WTC11 (cell line): ENCODE measurements at places on chromosomes 5 and 9.

DNA sequence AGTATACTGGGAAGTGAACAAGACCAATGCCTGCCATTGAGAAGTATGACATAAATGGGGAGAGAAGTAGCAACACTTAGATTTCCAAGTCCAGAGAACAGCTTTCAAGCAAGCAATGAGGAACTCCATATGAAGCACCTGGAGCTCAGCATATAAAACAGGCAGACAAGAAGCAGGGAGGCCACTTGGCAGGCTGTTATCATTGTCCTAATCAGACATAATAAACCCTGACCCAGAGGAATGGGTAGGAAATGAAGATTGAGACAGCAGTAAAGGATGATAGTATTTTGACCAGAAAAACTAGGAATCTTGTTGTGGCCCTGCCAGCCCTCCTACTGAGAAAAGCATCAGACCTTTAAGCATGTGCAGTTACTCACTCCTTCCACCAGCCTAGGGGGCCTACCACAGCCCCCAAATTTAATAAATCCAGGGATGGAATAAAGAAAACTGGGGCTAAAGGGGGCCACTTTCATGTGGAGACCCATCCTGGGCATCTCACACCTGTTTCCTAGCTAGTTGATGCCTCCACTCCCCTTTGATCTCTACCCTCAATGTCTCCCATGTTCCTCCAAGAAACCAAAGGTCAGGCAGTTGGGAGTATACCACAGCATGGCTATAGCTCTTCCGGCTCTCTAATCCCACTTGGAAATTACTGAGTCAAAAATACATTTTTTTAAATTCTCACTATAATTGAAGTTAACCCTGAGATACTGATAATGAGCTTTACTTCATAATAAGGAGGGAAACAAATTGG, 135.1 kb downstream of the SIL1 start:
- no peak for DNase-seq

DNA sequence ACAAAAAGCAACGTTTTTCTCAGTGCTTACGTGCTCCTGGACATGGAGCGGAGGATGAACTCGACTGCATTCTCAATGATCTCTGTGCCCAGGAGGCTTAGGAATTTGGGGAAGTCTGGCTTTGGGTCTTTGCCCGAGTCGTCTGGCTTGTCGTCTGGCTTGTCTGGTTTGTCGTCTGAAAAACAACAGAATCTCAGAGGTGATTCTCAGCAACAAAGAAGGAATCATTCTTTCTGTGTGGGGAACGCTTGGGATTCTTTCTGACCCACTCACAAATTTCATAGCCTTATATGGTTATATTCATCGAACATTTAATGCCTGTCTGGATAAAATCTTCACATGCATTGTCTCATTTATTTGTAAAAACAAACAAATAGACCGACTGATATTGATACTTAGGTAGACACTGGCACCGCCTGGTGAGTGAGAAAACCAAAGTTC, 4.7 kb downstream of the C5orf46 start:
- no peak for DNase-seq

- DNase-seq, result peak; percentile 65
Measured at GRCh38 chr5:14628346-14628745, 36.2 kb upstream of the OTULIN start.

- no peak for DNase-seq
Measured at GRCh38 chr9:136036050-136036449, 59.0 kb downstream of the NACC2 start.

- no peak for DNase-seq
Measured at GRCh38 chr5:123865641-123866040, 353.7 kb downstream of the CSNK1G3 start.

- DNase-seq, result no peak
Measured at GRCh38 chr9:109164042-109164441, 3.0 kb downstream of the FRRS1L start.

DNA sequence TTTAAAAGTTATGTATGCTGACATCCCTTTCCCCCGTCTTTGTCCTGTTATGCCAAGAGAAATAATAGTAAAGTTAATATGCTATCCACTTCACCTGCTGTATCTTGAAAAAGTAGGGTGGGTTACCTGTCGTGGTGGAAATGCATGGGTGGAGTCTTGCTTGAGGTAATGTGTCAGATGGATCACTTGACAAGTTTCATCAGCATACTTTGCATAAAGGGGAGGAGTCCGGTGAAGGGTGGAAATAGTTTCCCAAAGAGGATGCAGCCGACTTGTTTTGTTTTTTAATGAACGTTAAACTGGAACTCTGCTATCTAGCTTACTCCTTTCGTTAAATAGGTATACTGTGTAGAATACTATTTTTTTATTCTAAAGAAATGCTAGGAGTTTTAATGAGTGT, 9.0 kb upstream of the DMRT3 start:
- no peak for DNase-seq

DNA sequence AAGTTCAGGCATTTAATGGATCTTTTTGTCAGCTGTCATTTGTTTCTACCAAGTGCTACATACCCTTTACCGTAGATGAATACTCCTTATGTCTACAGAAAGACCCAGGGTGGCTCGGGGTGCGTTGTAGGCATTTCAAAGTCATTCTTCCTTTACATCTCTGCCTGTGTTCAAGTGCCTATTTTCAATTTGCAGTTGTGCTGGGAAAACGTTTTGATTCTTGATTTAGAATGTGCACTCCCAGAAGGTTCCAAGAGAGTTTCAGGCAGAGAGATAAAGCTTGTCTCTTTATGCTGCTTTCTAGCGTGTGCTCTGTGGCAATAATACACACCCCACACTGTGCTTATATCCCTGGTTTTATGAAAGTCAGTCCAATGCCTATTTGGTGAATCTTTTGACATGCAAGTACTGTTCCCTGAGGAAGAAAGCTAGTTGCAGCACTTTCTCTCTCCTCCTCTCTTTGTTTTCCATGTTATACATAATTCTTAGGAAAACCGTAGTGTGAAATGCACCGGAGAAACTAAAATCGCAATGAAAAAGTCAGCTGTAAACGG, 828.1 kb upstream of the ZNF608 start:
- no peak for DNase-seq

- DNase-seq, result no peak
Measured at GRCh38 chr5:81066102-81066501, 105.9 kb downstream of the RASGRF2 start.

DNA sequence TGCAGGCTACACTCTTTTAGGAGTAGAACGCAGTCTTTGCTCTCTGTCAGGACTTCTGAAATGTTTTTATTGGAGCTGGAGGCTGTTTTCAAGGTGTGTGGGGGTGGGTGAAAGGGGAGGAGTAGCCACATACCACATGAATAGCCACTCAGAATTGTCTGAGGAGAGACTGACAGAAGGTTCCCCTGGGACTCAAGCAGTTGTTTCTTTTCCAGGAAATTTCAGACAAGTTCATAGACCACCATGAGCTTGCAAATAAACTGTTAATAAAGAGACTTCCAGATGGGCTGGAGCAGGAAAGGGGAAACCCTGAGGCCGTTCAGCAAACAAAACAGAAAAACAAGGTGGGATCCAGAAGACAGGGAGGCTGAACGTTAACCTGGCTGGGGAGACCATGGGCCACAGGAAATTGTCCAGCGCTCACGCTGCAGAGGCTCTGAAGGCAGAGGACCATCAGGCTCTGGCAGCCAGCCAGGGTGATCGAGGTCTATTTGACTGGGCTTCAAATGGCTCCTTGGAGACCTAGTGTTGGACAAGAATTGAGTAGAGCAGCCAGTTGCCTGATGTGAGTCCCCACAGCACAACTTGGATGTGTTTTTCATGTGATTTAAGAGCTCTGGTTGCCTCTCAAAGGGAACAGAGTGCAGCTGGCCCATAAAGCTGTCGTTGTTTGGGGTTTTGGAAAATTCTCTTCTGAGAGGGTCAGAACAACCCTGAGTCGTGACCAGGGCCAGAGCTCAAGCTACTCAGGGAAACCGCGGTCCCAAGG, 159.2 kb upstream of the RAI14 start:
- no peak for DNase-seq

GRCh38 chr9:97908705-97909104, 13.6 kb downstream of the TRMO start:
- no peak for DNase-seq

GRCh38 chr5:79640571-79641055, 28.4 kb downstream of the TENT2 start:
- no peak for DNase-seq

- DNase-seq, result no peak
Measured at GRCh38 chr5:131630963-131631350, 4.1 kb downstream of the RAPGEF6 start.
